Fibroblast of skin of scalp (primary cell): ENCODE measurements at places on chromosomes 12 and 14.

DNA sequence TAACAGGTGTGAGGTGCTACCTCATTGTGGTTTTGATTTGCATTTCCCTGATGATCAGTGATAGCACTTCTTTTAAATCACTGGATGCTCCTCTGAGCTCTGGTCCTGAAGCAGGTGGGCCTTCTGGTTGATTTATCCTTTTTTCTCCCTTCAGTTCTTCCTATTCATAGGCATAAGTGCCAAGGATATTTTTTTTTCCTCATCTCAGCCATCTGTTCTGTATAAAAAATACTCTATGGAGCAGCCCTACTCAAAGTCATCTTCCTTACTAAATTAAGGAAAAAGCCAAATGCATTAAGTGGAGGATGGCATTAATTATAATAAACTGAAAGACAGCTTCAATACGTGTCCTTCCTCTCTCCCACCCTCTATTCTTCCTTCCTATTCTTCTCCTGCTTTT is 18.4 kb downstream of the SPIC start:
- no peak for DNase-seq

- no peak for DNase-seq
Observed at GRCh38 chr12:118312578-118312977, 60.1 kb downstream of the TAOK3 start.

DNA sequence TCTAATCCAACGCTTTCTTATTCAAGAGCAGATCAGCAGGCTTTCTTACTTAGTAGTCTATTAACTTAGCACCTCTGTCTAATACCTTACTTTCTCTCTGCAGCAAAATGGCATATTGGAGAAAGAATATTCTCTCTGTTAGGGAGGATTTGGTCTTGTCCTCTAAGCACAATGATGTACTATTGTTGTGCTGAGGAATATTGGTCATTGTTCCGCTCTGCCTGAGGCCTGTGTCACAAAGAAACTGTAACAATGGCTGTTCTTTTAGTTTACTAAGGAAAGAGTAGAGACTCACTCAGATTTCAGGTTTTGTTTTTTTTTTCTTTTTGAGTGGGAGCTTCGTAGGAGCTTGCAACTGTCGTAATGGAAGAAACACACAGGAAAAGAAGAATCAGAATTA is 1358.8 kb downstream of the LRFN5 start:
- DNase-seq = no peak

DNA sequence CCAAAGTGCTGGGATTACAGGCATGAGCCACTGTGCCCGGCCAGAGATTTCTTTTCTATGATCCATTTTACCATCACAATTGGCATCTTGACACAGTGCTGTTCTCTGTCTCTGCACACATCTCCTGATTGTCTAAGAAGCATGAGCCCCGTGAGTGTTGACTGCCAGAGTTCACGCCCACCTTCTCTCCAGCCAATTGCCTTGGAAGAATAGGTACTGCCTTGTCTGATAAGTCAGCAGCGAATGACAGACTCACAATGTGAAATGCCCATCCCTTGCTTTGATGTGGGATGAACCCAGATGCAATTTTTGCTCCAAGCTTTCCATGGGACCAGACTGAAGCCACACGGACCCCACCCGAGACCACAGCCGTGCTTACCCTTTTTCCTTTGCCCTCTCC is 19.3 kb downstream of the EIF5 start:
- no peak for DNase-seq

GRCh38 chr12:76670776-76671175 is 93.1 kb upstream of the ZDHHC17 start:
- peak; percentile 79 for DNase-seq

- DNase-seq = no peak
Observed at GRCh38 chr12:52558781-52559445, 6.0 kb upstream of the KRT71 start.

DNA sequence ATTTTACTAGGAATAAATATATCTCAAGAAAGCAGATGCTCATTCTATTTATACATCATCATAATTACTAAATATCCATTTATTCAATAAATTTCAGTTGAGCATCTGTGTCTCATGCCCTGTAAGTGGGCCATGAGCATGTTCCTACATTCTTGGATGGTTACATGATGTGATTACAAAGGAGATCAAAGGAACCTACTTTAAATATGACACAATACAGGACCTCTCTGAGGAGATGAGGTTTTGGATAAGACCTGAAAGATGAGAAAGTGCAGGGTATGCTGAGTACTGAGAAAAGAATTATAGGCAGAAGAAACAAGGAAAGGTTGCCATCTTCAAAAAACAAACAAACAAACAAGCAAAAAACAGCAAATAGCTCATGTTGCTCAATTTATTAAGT is 105.4 kb upstream of the CNTN1 start:
- no peak for DNase-seq

DNA sequence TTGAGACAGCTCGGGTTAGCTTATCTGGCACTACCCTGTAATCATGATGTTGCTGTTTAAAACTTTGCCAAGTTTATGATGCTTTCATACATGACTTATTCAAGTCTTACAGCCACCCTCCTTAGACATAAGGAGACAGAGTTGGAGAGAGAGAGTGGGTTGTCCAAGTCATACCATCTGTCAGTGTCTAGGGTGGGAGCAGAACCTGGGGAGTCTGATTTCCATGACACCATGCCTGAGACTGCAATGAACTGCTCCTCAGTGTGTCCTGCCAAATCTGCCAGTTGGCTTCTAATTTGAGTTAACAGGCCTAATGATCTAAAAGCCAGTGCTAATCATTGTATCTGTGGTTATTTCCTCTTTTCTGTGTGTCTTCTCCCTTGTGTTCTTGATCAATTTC is 43.7 kb upstream of the PHC1 start:
- no peak for DNase-seq

- DNase-seq = no peak
Observed at GRCh38 chr12:18651525-18651924, 86.3 kb downstream of the PLCZ1 start.

GRCh38 chr12:64909124-64909523 is 84.7 kb downstream of the TBC1D30 start:
- DNase-seq = no peak

DNA sequence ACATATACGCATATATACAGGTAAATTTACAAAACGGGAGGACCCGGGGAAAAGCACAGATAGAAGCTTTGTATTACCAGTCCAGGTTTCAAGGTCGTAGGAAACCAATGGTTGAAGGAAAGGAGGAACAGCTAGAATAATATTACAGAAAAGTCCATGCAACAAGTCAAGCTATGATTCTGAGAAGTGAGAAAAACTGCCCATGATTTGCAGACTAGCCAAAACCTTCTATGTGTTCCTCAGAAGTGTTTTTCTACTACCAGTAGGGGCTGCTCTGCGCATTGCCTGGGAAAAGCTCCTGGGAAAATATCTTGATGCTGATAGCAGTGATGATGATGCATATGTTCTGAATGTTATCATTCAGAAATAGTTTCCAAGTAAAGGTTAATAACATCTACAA is 2.2 kb downstream of the PDZRN4 start:
- DNase-seq = peak; percentile 22

GRCh38 chr12:127934409-127934808 is 332.6 kb upstream of the TMEM132C start:
- DNase-seq = no peak

DNA sequence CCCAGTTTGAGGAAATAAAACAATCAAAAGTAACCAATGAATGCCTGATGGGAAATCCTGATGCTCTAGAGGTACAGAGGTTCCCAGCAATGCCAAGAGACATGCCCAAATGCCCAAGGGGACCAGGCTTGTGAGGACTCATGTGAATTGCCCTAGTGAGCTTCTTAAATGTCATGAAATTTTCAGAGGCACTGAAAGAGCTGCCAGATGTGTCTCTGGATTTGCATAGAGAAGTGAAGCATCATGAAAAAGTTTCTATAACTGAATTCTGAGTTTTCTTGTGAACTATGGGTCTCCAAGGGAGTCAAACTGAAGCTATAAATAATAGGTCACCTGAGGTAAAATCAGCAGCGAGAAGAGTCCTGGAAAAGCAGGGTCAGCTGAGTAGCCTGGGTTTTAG is 9.9 kb downstream of the PTPRR start:
- DNase-seq = no peak

DNA sequence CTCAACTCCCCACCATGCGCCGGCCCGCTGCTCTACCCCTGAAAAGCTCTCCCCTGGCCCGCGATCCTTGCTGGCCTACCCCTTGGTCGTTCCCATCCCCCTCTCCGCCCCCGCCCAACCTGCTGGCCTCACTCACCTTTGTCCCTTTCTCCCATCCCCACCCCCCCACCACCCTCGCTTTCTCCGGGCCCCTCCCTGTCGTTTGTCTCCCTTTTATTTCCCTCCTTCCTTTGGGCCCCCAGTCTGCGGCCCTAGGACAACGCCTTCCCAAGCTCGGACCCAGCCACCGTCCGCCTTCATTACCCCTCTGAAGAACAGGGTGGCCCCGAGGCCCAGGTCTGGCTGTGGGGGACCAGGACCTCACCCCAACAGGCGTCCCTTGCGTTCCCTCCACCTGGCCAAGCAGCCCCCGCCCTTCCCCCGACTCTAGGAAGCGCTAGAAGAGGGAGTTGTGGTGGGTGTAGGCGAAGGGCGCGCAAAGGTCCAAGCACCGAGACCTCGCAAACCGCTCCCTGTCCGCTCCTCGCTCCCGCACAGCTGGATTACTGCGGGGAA is 6.9 kb upstream of the SLC7A7 start:
- no peak for DNase-seq

GRCh38 chr12:127280393-127281275 is 986.3 kb upstream of the TMEM132C start:
- no peak for DNase-seq

DNA sequence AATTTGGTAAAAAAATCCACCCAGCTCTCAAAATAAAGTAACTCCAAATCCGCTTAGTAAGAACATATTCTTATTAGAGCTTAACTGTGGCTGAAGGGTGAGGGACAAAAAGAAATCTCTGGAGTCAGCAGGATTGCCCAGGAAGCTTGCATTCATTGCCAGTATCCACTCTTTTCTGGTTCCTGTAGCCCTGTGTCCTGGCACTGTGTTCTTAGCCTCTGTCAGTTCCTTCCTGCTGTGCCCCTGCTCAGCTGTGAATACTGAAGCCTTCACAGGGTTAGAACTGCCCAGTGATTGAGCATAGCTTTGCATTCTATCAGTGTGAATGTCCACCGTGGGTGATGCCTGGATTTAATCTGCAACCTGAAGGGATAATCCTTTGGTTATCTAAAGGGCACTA is 266.9 kb upstream of the PELI2 start:
- DNase-seq = peak; percentile 20

DNA sequence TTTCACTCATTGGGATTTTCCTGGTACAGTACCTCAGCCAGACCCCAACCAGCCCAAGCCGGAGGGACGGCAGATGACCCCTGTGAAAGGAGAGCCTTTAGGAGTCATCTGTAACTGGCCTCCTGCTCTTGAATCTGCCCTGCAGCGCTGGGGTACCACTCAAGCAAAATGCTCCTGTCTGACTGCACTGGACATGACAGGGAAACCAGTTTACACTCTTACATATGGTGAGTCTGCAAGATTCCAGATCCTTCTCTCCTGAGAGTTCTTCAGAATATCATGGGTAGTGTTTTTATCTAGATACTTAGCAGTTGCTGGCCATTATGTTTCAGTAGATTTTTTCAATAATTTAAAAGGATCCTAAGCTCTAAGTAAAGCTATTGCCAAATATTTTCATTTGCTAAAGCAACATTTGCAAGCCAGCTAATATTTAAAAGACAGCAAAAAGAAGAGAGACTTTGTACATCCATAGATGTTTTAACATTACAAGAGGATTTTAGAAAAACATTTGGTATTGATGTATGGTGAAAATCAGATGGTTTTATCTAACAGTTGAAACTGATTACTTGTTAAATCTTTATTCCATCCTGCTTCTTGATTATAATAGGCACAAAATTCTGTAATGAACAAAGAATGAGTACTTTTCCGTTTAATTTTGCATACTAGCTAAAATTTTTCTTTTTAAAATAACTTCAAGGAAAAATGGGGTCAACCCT is 85.1 kb upstream of the ATF1 start:
- no peak for DNase-seq

- no peak for DNase-seq
Observed at GRCh38 chr14:23877538-23878180, 75.9 kb upstream of the DHRS4 start.

DNA sequence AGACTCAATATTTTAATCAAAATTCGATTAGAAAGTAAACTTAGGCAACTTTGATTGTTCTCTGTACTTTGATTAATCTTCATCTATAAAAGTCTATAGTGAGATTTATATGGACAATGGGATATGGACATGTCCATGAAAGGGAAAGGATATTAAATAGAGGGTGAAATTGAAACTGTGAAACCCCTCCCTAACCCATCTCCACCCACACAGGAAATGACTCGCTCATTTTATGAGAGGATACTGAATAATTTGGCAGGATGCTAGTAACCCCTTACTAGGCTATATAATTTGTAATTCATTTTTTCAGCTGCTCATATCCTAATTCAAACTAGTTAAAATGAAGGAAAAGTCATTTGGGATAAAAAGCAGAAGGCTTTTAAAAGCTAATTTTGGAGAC is 328.0 kb upstream of the ATP2B1 start:
- DNase-seq = peak; percentile 55

DNA sequence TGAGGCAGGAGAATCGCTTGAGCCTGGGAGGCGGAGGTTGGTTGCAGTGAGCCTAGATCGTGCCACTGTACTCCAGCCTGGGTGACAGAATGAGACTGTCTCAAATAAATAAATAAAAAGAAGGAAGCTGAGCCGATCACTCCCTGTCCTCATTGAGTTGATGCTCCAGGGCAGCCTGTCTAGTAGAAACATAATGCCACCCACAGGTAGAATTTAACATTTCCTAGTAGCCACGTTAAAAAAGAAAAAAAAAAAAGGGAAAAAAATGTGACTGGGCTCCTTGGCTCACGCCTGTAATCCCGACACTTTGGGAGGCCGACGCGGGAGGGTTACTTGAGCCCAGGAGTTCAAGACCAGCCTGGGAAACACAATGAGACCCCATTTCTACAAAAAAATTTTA is 135.7 kb downstream of the SCARB1 start:
- DNase-seq = no peak

GRCh38 chr12:62971769-62972525 is 37.0 kb upstream of the PPM1H start:
- no peak for DNase-seq

GRCh38 chr12:41795910-41796309 is 348.8 kb downstream of the GXYLT1 start:
- DNase-seq = no peak

- peak; percentile 56 for DNase-seq
Observed at GRCh38 chr12:22459838-22460490, 84.4 kb downstream of the C2CD5 start.

DNA sequence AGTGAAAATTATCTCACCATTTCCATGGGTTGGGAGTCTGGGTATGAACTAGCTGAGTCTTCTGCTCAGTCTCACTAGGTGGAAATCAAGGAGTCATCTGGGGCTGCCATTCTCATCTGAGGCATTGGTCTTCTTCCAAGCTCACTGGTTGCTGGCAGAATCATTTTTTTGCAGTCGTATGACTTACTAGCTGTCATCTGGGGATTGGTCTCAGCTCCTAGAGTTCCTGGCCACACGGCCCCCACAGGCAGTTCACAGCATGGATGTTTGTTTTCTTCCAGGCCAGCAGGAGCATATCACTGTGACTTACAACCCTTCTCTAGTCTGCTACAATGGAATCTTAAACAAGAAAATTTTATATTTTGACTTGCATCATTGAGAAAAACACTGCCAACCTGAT is 18.6 kb upstream of the OR10AD1 start:
- DNase-seq = no peak

GRCh38 chr12:20560935-20561334 is 134.2 kb upstream of the SLCO1C1 start:
- DNase-seq = no peak
